Activated CD4-positive, alpha-beta T cell treated with anti-CD3 and anti-CD28 coated beads for 1 hour (primary cell): ENCODE measurements at places on chromosomes 1 and 21.

GRCh38 chr1:165449131-165449530 lies 4.2 kb upstream of the RXRG start:
- no peak for DNase-seq

DNA sequence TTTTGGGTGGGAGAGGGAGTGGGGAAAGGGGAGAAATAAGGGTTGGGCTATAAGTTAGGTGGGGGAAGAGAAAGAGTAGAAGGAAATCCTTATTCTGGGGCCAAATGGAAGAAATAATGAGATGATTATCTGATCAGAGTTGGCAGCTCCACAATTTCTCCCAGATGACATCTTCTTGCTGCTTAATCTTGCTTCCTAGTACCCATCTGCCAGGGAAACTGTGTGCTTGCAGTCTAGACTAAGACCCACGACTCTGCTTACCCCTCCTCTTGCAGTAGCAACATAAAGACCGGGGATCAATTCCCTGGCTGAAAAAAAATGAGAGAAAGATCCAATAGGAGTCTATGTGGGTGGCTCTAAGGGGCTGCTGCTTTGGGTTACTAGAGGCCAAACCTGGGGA lies 95.6 kb downstream of the PAPPA2 start:
- no peak for DNase-seq

- DNase-seq = no peak
Measured at GRCh38 chr21:34673006-34673405, 4.2 kb downstream of the CLIC6 start.

DNA sequence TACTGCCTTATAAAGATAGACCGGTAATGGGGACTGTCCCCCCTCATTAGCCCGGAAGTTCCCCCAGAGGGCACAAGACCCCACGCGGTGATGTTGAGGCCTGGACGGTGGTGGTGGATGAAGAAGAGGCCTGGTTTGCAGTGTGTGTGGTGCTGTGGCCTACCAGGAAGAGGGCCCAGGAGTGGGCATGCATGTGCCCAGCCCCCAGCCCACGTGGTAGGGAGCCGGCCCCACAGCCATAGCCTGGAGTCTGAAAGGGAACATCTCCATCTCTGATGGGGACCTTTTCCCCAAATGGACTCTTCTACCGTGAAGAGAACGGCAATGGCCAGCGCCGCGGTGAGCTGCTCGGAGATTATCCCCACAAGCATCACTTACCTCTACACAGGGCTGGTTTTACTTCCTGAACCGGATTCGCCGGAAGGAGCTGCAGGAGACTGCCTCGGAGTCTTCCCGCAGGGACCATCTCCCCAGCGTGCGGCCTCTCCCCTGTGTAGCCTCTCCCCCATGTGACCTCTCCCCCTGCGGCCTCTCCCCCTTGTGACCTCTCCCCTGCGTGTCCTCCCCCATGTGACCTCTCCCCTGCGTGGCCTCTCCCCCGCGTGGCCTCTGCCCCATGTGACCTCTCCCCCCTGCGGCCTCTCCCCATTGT lies 20.6 kb downstream of the RRP1 start:
- DNase-seq = no peak

DNA sequence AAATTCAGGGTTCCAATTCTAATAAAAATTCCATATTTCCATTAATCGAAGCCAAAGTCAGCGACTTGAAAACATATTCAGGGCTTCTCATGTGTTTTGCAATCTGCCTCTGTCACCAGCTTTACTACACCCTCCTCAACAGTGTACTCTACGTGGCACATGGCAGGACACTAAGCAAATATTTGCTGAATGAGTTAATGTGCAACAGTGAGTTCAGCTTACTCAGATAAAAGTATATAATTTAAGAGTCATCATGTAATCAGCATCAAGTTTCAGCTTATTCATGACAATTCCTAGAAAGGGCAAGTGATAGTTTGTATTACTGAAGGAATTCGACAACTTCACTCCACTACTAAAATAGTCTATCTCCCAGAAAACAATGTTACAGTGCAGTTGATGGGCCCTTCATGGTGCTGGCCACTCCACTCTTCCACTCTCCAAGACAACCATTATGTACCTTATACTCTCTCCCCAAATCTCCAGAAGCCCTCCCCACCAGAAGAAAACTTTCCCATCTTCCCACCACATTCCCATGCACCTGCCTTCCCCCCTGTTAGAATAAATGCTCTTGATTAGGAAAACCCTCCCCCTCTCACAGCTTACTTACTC lies 97.3 kb downstream of the TTLL7 start:
- no peak for DNase-seq

- no peak for DNase-seq
Measured at GRCh38 chr1:205561501-205562203, 57.2 kb downstream of the CDK18 start.

- no peak for DNase-seq
Measured at GRCh38 chr1:13764588-13765332, 64.8 kb downstream of the PRDM2 start.

GRCh38 chr1:6180268-6180706 lies at the start of gene CHD5:
Gene CHD5, minus strand, starts transcription at chr1:6180321. Its CDS starts 298 bp downstream, at chr1:6180023.
- DNase-seq = no peak

GRCh38 chr1:183808296-183809027 lies 3.5 kb downstream of the RGL1 start:
- no peak for DNase-seq

GRCh38 chr1:242416657-242417056 lies 107.8 kb downstream of the PLD5 start:
- no peak for DNase-seq

DNA sequence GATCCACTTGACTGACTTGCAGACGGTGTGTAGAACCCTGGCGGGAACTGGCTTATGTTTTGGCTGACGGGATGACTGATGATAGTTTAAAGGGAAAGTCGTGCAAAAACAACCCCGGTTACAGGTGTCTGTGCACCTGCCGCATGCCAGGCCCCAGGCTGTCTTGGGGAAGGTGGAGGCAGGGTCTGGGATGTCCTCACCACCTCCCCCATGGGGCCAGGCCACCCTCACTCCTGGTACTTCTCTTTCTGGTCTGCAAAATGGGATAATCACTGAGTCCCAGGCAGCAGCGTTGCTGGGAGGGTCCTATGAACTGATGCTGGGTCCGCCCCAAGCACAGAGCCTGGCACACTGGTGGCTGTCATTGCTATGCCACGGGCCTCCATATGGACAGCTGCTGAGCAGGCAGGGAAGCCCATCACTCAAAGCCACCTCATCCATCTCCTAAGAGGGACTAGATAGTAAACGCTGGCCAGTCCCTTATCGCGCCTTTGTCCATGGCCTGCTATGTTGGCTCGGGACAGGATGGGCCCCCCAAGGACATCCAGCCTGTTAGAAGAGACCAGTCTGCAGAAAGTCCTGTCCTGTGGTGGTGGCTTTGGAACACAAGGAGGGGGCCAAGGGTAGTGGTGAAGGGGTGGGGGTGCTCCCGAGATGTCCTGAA lies 15.0 kb upstream of the SLC2A7 start:
- no peak for DNase-seq

DNA sequence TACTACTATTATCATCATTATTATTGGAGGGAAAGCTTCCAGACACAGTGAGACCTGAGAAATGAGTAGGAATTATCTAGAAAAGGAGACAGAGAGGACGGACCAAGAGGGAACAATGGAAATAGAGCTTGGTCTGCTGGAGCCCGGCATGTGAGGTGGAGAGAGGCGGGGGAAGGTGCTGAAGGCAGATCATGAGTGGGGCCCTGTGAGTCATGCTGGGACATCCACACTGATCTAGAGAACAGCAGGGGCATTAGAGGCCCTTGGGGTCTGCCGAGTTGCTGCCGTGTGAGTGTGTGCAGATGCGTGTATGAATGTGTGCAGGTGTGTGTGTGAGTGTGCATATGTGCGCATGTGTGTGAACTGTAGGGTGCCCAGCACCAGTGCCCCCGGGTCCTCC lies 65.7 kb downstream of the TMCO4 start:
- no peak for DNase-seq

GRCh38 chr1:10939654-10940450 lies 72.6 kb upstream of the TARDBP start:
- no peak for DNase-seq

- no peak for DNase-seq
Measured at GRCh38 chr1:175744833-175745232, 1.4 kb upstream of the TNR start.

DNA sequence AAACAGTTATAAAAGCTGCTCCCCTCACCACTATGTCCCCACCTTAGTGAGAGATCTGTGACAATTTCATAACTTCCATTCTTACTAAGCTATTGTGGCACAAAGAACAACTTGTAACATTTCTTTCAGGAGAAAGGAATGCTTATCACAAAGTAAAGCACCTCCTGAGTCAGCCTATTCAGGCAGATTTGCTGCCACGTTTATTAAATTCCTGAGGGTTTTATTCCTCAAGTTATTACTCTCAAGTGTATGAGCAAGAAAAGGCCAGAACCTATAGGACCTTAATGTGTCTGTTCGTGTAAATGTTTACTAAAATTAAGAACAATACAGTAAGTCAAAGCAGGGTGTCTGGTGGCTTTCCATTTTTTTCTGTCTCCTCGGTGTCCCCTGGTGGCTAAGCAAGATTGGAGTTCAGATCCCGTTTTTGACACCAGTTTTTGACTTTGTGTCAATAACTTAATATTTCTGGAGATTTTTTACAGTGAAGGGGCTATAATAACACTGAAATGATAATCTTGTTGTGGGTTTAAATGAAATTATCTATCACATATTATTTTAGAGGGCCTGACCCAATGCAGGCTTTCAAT lies 1539.6 kb downstream of the BRINP3 start:
- DNase-seq = no peak

GRCh38 chr1:40438391-40439015 lies 11.8 kb upstream of the ZFP69B start:
- no peak for DNase-seq

DNA sequence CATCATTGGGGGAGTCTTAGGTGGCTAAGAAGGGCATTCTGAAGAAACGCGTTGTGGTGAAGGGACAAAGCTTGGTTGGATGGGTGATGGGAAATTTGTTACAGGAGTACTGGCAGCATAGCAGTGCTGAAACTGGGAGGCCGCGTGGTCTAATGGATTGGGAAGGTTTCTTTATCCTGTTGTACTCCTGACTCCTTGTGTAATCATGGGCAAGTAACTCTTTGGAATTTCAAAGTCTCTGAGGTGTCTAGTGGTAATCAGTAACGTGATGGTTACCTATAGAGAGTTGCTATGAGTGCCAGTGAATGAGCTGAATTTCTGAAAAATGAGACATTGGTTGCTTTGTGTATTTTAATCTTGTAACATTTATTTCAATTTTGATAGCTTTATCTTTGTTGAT lies 18.5 kb downstream of the DONSON start:
- DNase-seq = no peak

DNA sequence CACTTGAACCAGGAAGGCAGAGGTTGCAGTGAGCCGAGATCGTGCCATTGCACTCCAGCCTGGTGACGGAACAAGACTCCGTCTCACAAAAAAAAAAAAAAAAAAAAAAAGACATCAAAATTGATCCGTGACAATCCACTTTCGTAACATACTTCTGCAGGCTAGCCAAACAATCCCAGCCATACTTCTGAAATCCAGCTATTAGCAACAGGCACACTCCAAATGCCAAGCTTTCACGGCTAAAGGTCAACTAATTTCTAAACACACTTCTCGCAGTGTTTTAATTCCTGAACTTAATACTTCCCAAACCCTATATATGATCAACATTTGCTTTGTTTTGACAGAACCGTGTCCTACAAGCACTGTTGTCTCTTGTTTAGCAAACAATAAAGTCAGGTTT lies 411.3 kb upstream of the RUNX1 start:
- no peak for DNase-seq

GRCh38 chr1:30950700-30951099 lies 42.1 kb upstream of the SDC3 start:
- DNase-seq = no peak

- no peak for DNase-seq
Measured at GRCh38 chr1:228974273-228974672, 239.0 kb downstream of the RHOU start.

GRCh38 chr1:114131526-114132220 lies 22.0 kb downstream of the SYT6 start:
- no peak for DNase-seq

DNA sequence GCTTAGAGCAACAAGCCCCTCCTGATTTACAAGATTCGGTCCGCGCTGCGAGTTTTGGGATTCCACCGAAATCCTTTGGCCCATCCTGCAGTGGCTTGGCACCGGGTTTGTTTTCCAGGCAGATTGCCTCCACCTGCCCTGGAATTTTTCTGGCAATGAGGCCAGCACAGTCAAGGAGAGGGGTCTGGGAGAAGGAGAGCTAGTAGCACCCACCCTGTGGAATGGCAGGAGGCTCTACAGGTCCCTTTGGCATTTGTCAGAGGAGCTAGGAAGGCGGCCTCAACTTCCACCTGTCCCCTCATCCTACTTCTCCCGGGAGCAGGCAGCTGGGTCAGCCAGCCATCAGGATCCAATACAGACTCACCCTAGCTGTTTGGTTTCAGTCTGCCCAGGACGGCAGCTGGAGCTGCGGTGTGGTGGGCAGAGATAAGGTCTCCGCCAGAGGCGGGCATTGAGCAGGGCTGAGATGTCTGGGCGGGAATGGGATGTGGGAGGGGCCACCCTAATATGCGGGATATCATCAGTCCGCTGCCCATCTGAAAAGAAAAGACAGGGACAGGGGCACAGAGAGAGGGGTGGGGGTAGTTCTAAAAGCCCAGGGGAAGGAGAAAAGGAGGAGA lies 37.8 kb upstream of the PRELP start:
- DNase-seq = no peak

DNA sequence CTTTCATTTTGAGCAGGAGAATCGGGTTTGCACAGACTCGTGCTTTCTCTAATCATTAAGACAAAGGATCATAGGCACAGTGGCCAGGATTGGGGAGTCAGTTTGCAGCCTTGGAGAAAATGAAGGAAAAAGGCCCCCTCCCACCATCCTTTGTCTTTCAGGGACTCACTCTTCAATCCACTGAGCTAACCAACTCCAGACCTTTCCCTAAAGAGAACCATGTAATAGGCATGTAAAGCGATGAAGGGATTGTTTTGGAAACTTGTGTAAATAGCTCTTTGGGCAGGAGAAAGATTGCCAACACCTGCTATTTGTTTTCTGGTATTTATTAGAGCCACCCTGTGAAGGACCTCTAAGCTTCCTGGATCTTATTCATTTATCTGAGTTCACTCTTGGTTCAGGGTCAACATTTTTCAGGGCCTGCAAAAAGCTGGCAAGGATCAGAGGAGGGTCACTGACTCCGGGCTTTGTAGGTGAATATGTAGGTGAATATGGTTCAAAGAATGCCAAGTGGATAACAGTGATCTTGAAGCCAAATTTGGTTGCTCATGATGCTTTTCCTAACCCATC lies 192.6 kb upstream of the FGGY start:
- no peak for DNase-seq

- DNase-seq = no peak
Measured at GRCh38 chr1:84705513-84705912, 15.3 kb upstream of the SSX2IP start.

- DNase-seq = no peak
Measured at GRCh38 chr1:246292571-246292970, 214.5 kb downstream of the SMYD3 start.

GRCh38 chr1:180594723-180595122 lies 36.0 kb downstream of the OVAAL start:
- no peak for DNase-seq

DNA sequence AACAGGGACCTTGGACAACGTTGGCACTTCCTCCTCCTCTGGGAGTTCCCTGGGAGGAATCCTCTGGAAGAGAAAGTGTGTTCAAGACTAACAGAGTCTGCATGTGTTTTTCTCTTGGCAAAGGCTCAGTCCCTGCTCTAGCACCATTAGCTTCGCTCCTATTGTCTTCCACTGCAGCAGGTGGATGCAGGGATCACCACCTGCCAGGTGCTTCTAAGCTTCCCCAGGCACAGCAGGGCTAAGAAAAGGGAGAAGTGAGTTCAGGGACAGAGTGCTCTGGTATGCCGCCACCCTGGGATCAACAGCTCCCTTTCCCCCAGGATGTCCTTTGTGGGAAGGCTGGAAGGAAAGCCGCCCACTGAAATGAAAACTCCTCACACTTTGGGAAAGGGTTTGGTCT lies 43.9 kb upstream of the IL20 start:
- DNase-seq = no peak
